ENCODE measurements at places on chromosomes 16 and 17.

GRCh38 chr17:56545930-56546329 is 47.6 kb upstream of the NOG start:
- no peak for DNase-seq

- no peak for DNase-seq
These were observed 291.2 kb upstream of the MON1B start for GRCh38 chr16:76899767-76900166.

GRCh38 chr16:534135-534534 is 6.6 kb downstream of the CAPN15 start:
- no peak for DNase-seq

GRCh38 chr17:57988301-57989250 is 522 bp upstream of the VEZF1 start:
- peak; percentile 78 for DNase-seq

- no peak for DNase-seq
These were observed 15.1 kb downstream of the CDH11 start for GRCh38 chr16:65106757-65107156.

- no peak for DNase-seq
These were observed 206.5 kb upstream of the CDH5 start for GRCh38 chr16:66159987-66160386.

DNA sequence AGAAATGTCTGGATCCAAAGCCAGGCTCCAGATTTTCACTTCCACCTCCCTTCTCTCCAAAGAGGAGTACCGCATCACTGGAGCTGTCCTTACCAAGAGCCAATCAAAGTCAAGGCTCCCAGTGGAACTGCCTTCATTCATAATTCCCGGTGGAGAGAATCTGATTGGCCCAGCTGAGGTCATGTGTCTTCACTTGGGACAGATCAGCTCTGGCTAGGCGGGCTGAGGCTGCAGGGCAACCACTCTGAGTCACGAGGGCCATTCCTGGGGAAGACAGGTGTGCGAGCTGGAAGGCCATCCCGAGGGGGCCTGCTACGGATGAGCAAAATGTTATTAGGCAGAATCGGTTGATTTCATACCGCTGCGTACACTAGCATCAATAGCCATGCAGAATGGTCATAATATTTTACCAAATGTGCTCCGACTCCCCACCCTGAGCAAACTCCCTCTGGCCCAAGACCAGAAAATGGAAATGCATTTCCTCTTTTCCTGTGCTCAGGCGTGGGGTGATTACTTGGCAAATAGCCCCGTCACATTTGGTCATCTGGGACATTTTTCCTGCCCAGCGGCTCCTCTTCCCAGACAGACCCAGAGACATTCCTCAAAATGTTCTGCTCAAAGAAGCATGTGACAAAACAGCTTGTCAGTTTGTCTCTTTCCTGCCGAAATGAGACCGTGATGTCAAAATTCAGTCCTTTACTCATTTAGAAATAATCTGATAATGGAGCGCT is 111.1 kb downstream of the AIPL1 start:
- peak; percentile 14 for DNase-seq

GRCh38 chr17:72531729-72532128 is 410.9 kb downstream of the SOX9 start:
- no peak for DNase-seq

DNA sequence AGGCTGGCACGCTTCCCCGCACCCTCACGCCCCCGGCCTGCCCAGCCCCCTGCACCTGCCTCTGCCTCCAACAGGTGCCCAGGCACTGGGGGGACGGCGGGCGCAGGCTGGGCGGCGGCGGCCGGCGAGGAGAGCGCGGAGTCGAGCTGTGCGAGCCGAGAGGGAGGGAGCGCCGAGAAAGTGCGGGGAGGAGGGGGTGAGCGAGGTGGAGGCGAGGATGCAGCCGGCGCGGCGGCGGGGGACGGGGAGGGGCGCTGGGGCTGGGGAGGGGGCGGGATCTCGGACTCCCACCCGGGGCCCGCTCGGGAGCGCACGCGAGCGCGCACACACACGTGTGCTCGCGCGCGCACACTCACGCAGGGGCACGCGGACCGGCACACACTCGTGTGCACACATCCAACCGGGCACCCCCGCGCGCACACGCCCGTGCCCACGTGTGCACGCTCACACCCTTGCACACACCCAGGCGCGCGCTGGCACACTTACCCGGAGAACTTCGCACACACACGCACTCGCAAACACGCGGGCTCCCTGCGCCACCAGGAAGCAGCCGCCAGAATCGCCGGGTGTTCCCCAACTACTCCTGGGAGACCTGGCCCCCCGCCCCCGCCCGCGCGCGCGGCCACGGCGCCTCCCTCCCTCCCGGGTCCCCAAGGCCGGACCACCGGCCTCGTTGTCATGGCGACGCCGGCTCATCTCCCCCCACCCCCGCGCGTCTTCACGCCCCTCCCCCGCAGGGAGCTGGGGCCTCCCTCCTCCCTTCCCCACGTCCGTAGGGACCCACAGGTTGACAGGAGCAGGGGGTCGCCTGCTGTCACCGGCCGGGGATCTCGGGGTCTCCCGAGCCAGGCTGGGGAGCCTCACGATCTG is at the start of gene DOC2A:
TSS of gene DOC2A (minus strand) at position 184 of the 870 bp plus-strand sequence. CDS start 805 bp downstream, outside the sequence.
- no peak for DNase-seq

DNA sequence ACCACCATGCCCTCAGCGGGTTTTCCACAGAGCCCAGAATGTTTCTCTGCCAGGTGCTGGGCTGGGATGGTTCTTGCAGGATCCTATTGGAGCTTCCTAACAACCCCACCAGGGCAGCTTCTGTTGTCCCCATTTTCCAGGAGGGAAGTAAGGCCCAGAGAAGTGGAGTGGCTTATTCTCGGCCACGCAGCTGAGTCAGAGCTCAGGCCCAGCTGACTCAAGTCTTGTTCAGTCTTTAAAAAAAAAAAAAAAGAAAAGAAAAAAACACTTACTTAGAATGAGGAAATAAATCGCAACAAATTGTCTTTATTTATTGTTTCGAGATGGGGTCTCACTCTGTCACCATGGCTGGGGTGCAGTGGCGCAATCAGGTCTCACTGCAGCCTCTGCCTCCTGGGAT is 413.0 kb downstream of the CPPED1 start:
- DNase-seq, result no peak

DNA sequence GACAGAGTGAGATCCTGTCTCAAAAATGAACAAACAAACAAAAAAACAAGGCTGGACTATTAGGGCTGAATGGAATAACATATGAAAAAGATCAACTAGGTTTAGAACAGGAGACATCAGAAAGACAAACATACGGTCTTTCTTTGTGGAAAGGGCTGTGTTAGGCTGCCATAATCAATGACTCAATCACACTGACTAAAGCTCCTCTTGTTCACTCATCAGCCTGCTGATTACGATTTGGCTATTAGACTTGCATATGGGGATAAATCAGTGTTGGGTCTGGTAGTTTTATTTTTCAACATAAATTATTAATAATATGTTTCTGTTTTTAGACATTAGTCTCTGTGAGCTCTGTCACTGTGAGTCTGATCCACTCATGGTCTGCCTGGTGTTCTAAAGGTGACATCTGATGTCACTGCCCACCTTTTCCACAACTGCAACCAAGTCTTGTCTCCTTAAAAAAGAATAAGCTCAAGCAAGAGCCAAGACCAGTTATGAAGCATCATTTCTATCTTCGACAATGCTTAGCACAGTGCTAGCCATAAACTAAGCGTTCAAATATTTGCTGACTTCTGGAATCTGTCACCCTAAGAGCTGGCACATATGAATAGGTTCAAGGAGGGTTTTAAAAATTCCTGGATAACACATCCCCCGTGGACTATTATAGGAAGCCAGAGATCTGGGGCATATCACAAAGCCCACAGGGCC is 10.2 kb downstream of the CFAP20 start:
- no peak for DNase-seq

DNA sequence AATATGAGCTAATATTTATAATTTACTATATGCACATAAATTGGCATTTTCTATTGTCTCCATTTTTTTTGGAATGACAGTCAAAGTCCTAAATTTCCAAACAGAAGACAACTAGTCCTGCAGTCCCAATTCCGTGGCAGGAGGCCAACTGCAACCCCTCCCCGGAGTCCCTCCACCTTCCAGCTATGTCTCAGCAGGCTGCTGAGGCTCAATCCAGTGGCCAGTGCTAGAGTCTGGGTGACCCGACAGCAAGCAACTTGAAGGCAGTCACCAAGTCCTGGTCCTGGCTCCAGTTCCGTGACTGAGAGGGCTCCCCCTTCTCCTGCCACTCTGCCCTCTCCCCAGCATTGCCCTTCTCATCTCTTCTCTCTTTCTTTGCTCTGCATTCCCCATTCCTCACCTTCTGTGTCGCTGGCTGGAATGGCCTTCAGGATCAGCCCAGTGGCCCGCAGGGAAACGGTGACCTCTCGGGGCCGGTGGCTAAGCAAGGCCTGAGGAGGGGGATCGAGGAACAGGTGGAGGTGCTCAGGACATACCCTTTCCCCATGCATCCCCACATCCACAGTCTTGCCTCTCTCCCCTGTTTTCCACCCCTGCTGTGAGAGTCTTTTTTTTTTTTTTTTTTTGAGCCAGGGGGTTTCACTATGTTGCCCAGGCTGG is 22.4 kb upstream of the MFSD6L start:
- DNase-seq, result no peak

DNA sequence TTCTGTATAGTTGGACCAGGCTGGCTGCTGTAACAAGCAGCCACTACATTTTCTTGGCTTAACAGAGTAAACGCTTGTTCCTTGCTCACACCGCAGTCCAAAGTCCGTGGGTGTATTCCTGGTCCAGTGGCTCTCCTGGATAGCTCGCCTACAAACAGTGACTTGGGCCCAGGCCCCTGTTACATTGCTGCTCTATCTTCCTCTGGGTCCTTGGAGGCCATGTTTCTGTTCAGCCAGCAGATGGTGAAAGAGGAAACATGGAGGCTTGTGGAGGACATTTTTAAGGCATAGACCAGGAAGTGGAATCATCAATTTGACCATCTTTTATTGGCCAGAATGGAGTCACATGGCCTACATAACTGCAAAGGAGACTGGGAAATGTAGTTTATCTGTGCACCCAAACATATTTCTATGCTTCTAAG is 55.1 kb downstream of the ATP2C2 start:
- peak; percentile 64 for DNase-seq

- DNase-seq, result no peak
These were observed 9.3 kb downstream of the ANKS4B start for GRCh38 chr16:21242756-21243155.

GRCh38 chr17:9648521-9649110 is 3.3 kb downstream of the USP43 start:
- DNase-seq, result peak; percentile 64

GRCh38 chr17:4045487-4045886 is 81.2 kb upstream of the ATP2A3 start:
- DNase-seq, result no peak

- no peak for DNase-seq
These were observed 47.1 kb upstream of the TEKT3 start for GRCh38 chr17:15388356-15389041.

DNA sequence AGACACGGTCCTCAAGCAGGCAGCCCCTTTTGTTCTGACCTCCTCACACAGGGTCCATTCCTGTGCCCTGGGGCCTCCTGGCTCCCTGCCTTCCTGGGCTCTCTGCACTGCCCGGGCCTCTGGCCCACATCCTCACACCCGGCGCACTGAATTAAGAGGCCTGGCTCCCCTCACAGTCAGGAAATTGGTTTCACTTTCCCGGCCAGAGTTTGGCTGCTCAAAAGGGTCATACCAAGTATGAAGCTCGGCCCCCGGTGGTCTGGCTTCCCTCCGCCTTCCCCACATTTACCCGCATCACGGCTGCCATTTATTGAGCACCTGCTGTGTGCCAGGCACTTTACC is 220.0 kb downstream of the NTN1 start:
- no peak for DNase-seq

DNA sequence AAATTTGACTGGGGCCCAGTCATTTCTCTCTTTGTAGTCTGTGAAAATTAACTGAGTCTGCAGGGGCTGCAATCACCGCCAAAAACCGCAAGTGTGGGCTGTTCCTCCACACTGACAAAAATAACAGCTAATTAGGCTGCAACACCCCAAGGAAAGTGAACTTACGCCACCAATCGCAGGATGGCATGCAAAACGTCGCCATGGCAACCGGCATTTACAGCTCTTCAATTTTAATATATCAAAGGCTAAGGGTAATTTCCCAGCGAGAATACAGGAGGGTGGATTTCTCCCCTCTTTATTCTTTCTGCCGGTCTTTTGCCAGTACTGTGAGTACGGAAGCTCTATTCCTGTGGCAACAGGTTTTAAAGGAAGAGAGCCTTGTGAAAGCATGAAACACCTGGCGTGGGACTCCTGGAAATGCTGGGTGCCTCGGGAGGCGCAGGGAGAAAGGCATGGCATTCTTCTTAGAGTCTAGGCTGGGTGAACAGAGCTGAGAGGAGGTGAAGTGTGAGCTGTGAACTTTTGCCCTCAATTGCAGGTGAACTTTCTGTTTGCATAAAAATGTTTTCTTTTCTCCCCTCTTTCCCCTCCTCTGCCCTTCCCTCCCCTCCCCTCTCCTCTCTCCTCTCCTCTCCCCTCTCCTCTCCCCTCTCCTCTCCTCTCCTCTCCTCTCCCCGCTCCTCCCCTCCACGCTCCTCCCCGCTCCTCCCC is 399.7 kb downstream of the XYLT1 start:
- no peak for DNase-seq

DNA sequence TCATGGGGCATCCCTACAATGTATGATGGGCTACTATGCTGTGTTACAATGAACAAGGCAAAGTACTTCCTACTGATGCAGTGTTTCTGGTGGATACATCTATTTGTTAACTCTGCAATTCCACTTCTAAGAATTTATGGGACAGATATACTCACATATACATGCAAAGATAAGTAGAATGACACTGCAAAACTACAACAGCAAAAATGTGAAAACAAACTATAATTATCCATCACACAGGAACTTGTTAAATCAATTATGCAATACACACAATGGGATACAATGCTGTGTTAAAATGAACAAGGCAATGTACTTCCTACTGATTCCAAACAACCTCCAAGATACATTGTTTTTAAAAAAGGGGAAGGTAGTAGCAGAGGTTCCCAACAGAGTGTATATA is 3.2 kb downstream of the DDX52 start:
- no peak for DNase-seq

GRCh38 chr17:51270636-51271035 is 10.3 kb downstream of the UTP18 start:
- no peak for DNase-seq

- DNase-seq, result no peak
These were observed 71.5 kb upstream of the RCVRN start for GRCh38 chr17:9976283-9977179.

- DNase-seq, result no peak
These were observed 15.3 kb downstream of the SGCA start for GRCh38 chr17:50181144-50181543.

GRCh38 chr17:4119299-4119698 is 23.5 kb downstream of the ZZEF1 start:
- DNase-seq, result no peak
